ENCODE measurements at places on chromosomes 6 and 20. TPM values are rescaled to one million over a fixed set of nuclear protein-coding genes. Genes with fewer than 3 reads are reported as not detected.

EYA2 gene
- total RNA-seq, result 3.0 TPM

FLRT3 gene
- total RNA-seq, result 1.6 TPM

PDYN gene
- total RNA-seq, result not detected

ABHD16B gene
- not detected for total RNA-seq

CST3 gene
- total RNA-seq, result 335 TPM

MANEA gene
- 3.2 TPM for total RNA-seq

ZBTB9 gene
- 12.6 TPM for total RNA-seq

LY6G6F gene
- not detected for total RNA-seq

DNMT3B gene
- 5.3 TPM for total RNA-seq

TBCC gene
- total RNA-seq, result 15.5 TPM

DYNLT2 gene
- 0.63 TPM for total RNA-seq

SLC17A1 gene
- total RNA-seq, result not detected

HTR1E gene
- not detected for total RNA-seq

HDGFL1 gene
- not detected for total RNA-seq

DST gene
- 58.4 TPM for total RNA-seq

SLC4A11 gene
- total RNA-seq, result 6.2 TPM

NPBWR2 gene
- not detected for total RNA-seq

ZNF341 gene
- total RNA-seq, result 3.8 TPM

ZSCAN23 gene
- not detected for total RNA-seq

NFATC2 gene
- 11.7 TPM for total RNA-seq

GPX5 gene
- total RNA-seq, result not detected

PACRG gene
- total RNA-seq, result not detected

ITPA gene
- 124 TPM for total RNA-seq

SIRPB1 gene
- 0.63 TPM for total RNA-seq

C20orf202 gene
- total RNA-seq, result not detected

ANKRD6 gene
- total RNA-seq, result 2.9 TPM

MYB gene
- total RNA-seq, result 1.0 TPM

AVP gene
- total RNA-seq, result not detected

RPRD1B gene
- 29.2 TPM for total RNA-seq

LY6G6C gene
- not detected for total RNA-seq

FRK gene
- 1.8 TPM for total RNA-seq

DLL1 gene
- 0.19 TPM for total RNA-seq

SYNCRIP gene
- 129 TPM for total RNA-seq

SLC35D3 gene
- total RNA-seq, result 0.09 TPM

ULBP3 gene
- 4.0 TPM for total RNA-seq

FOXC1 gene
- 6.5 TPM for total RNA-seq

RFX6 gene
- not detected for total RNA-seq

HLA-DRB5 gene
- not detected for total RNA-seq

PPP1R16B gene
- total RNA-seq, result 0.12 TPM

SYNJ2 gene
- 68.5 TPM for total RNA-seq

POLR3F gene
- total RNA-seq, result 15.7 TPM

ESF1 gene
- total RNA-seq, result 24.6 TPM

NAA20 gene
- total RNA-seq, result 151 TPM

MUC22 gene
- 0.01 TPM for total RNA-seq

JAG1 gene
- total RNA-seq, result 52.7 TPM

NOL7 gene
- 73.8 TPM for total RNA-seq

ASIP gene
- not detected for total RNA-seq

VGLL2 gene
- not detected for total RNA-seq

KIF6 gene
- 0.24 TPM for total RNA-seq

CALHM5 gene
- total RNA-seq, result 0.10 TPM

HLA-DQA1 gene
- not detected for total RNA-seq
